ENCODE measurements at places on chromosomes 12 and 14. TPM values are rescaled to one million over a fixed set of nuclear protein-coding genes. Genes with fewer than 3 reads are reported as not detected.

- H3K4me3 ChIP-seq: no peak overlapping the region
- no peaks in the 10 kb centered on the region for H3K4me1 ChIP-seq
- peak; percentile 21 for DNase-seq
- no peak overlapping the region for H3K27ac ChIP-seq
- no peaks in the 10 kb centered on the region for H3K27me3 ChIP-seq
Observed at GRCh38 chr12:3158851-3159465, 81.8 kb downstream of the TSPAN9 start.

- no peaks in the 10 kb centered on the region for H3K27me3 ChIP-seq
- peak overlapping the region; percentile 96 for H3K27ac ChIP-seq
- DNase-seq: no peak
- peak overlapping the region; percentile 98 for H3K4me3 ChIP-seq
Observed at GRCh38 chr12:55972042-55972441, 1.8 kb upstream of the RAB5B start.

DNA sequence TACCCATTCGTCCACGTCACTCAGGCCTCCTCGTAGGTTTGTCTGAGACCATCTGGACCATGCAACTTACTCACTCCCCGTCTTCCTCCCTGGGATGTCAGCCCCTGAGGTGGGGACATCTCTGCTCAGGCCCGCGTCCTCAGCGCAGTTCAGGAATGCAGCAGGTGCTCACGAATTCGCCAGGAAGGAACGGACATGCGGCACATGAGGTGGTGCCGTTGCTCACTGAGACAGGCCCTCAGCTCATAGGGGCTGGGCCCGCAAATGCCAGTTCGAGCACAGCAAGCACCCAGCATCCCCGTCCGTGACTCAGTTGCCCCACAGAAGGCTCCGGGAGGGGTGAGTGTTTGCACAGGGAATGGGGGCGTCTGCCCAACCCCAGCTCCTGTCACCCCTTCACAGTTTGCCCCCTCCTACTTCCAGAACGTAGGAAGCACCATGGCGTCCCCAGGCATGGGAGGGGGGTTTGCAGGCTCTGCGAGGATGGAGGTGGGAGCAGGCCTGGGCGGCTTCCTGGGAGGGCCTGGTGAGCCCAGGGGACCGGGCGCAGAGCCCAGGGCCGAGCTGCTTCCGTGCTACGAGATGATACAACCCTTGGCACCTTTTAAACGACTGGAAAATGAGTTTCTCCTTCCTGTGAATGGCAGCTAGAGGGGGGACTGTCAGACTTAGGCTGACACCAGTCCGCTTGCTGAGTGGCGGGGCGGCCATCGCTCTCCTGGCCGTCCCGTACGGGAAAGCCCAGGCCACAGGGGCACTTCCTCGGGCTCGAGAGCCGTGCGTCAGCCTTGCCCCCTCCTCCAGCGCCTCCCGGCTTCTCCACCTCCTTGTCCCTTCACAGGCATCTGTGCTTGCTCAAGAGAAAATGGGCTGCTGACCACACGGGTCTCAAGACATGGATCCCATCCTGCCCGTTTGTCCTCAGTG, 6.9 kb downstream of the GALNT9 start:
- DNase-seq: peak; percentile 22
- H3K27me3 ChIP-seq: peaks cover 91% of the 10 kb centered on the region
- peaks cover 3% of the 10 kb centered on the region for H3K4me1 ChIP-seq

DNA sequence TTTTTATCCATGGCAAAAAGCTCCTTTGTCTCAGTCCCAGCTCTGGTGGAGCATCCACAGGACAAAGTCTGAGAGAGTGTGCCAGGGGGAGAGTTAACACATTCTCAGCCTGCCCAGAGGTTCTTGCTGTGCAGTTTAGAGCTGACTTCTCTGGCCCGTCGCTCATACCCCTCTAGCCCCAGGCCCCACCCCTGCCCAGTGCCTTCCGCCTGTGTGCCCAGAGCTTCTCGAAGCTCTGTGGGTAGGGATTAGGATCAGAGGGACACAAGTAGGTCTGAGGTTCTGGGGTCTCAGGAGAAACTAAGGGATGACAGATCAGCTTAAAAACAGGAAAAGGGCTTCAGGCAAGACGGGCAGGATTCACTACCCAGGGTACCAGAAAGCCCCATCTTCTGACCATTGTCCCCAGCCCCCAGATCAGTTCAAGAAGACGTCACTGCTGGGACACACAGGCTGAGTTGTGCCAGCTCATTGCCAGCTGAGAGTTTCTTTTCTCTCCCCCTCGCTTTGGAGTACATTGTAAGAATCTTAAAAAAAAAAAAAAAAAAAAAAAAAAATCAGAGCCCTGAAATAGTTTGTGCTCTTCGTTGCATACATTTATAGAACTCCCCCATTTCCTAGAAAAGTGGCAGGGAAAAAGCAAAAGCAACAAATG, 127.0 kb downstream of the GCH1 start:
- H3K27me3 ChIP-seq: no peaks in the 10 kb centered on the region
- no peaks in the 10 kb centered on the region for H3K4me1 ChIP-seq
- DNase-seq: no peak
- peaks cover 22% of the 10 kb centered on the region for H3K36me3 ChIP-seq

DNA sequence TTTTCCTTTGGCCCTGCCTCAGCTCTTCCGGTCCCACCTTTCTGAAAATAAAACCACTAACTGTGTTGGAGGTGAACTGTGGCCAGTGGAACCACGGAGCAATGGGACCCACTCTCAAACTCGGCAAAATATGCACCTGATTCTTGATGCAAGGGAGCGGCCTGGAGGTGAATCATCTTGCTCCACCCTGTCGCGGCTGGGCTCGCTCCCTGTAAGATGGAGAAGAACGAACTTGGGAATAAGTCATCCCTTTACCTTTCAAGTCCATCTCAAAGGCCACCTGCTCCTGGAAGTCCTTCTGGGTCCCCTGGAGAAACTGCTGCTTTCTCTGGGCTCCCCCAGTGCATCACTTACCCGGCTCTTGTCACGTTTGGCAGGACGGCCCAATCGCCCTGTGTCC, 309.9 kb downstream of the BCL11B start:
- no peaks in the 10 kb centered on the region for H3K4me1 ChIP-seq
- H3K4me3 ChIP-seq: no peak overlapping the region
- DNase-seq: no peak
- no peak overlapping the region for H3K27ac ChIP-seq
- no peaks in the 10 kb centered on the region for H3K36me3 ChIP-seq

- no peaks in the 10 kb centered on the region for H3K4me1 ChIP-seq
- no peak overlapping the region for H3K27ac ChIP-seq
- H3K27me3 ChIP-seq: no peaks in the 10 kb centered on the region
Observed at GRCh38 chr12:15829255-15829654, 40.1 kb upstream of the EPS8 start.

DNA sequence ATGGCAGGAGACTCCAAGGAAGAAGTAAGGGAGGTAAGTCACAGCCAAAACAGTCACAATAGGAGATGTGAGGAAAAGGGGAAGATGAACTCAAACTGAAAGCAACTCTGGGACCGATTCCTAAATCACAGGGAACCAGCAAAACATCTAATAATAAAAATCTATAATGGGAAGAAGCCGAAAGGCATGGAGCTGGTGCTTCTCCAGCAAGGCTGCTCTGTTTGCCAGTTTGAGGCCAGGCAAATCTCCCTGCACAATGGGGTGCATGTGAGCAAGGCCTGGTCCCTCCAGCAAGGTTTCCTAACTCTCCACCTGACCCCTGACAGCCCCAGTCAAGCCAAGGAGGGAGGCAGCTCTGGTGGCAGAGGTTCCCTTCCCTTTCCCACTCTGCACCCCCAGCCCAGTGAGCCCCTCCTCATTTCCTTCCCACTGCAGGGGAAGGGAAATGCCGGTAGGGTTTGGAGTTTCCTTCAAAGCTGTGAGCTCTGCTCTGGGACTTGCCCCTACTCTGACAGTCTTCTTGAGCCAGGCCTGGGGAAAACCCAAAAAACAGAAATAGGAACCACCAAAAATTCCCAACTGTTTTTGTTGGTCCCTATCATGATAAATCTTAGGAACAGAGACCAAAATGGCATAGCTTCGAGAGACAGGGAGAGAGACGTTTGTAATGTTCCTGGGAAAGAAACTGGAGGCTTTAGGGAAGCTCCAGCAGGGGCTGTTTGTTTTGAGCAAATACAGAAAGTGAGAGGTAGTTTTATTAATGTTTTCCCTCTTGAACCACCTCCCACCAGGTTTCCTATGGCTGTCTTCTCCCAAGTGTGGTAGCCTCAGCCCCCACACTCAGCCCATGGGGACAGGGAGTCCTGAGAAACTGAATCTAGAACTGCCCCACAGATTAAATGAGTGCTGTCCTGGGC, 34.6 kb downstream of the FMNL3 start:
- H3K4me1 ChIP-seq: peaks cover 76% of the 10 kb centered on the region
- H3K27ac ChIP-seq: peak overlapping the region; percentile 80
- H3K27me3 ChIP-seq: no peaks in the 10 kb centered on the region
- H3K36me3 ChIP-seq: no peaks in the 10 kb centered on the region
- DNase-seq: no peak
- no peak overlapping the region for H3K4me3 ChIP-seq

DNA sequence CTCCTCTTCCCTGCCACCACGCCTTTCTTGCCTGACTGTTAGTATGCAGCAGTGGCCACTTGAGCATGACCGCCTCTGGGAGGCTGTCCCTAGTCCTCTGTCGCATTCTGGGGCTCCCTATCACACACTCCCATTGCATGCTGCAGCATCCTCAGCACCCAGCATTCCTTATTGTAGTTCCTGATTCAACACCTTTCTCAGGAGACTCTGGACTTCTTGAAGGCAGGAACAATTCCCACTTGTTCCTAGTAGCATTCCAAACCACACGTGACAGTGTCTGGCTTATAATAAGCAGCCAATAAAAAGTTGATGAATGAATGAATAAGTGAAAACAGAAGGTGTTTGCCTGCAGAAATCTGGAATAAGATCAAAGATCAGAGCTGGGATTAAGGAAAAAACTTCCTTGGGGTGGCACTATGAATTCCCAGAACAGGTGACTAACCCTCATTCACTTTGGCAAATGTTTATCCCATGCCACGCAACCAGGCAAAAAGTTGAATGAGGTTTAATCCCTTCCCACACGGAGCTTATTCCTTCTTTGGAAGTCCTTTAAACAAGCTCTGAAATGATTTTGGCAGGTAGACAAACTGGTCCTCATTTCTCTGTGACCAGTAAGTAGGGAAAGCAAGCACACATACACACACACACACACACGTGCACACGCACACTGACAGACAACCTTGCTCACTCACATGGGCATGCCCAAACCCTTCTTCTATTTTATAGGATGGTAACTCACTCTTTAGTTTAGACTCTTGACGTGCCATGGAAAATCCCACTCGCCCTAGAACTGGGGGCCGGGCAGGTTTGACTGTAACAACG, 26.5 kb downstream of the NTF3 start:
- no peaks in the 10 kb centered on the region for H3K36me3 ChIP-seq
- H3K27ac ChIP-seq: no peak overlapping the region
- no peak overlapping the region for H3K4me3 ChIP-seq
- no peak for DNase-seq

GRCh38 chr12:122102331-122102730, 23.8 kb downstream of the MLXIP start:
- no peak for DNase-seq
- no peak overlapping the region for H3K4me3 ChIP-seq
- no peaks in the 10 kb centered on the region for H3K36me3 ChIP-seq
- H3K27me3 ChIP-seq: no peaks in the 10 kb centered on the region

- H3K27me3 ChIP-seq: no peaks in the 10 kb centered on the region
- H3K4me1 ChIP-seq: peaks cover 25% of the 10 kb centered on the region
- DNase-seq: no peak
- no peak overlapping the region for H3K27ac ChIP-seq
Observed at GRCh38 chr12:88549929-88550328, 30.3 kb downstream of the KITLG start.

GRCh38 chr12:131452444-131452860, 258.4 kb upstream of the SFSWAP start:
- DNase-seq: no peak
- H3K27me3 ChIP-seq: no peaks in the 10 kb centered on the region
- no peaks in the 10 kb centered on the region for H3K4me1 ChIP-seq
- no peak overlapping the region for H3K4me3 ChIP-seq

GRCh38 chr12:103751600-103751999, 89.4 kb downstream of the NT5DC3 start:
- no peaks in the 10 kb centered on the region for H3K36me3 ChIP-seq
- H3K4me3 ChIP-seq: no peak overlapping the region
- DNase-seq: no peak
- no peaks in the 10 kb centered on the region for H3K27me3 ChIP-seq
- no peak overlapping the region for H3K27ac ChIP-seq

DNA sequence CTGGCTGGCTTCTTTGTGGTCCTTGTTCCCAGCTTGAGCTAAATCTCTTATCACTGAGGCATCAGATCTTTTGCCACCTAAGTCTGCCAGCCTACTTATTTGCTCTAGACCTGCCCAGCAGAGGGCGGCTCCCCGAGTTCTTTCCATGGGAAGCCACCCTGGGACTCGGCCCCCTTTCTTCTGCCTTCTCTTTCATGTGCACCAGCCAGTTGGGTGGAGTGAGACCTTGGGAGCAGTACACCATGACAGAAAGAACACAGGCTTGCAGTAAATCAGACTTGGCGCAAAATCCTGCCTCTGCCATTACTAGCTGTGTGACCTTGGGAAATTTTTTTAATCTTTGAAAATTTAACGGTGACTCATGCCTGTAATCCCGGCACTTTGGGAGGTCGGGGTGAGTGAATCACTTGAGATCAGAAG, 7.4 kb downstream of the SMAGP start:
- no peaks in the 10 kb centered on the region for H3K36me3 ChIP-seq
- peak; percentile 49 for DNase-seq
- H3K27ac ChIP-seq: no peak overlapping the region
- H3K27me3 ChIP-seq: no peaks in the 10 kb centered on the region

- no peak overlapping the region for H3K4me3 ChIP-seq
- H3K27me3 ChIP-seq: no peaks in the 10 kb centered on the region
- H3K36me3 ChIP-seq: peaks cover 7% of the 10 kb centered on the region
- no peak for DNase-seq
- H3K27ac ChIP-seq: no peak overlapping the region
- peaks cover 6% of the 10 kb centered on the region for H3K4me1 ChIP-seq
Observed at GRCh38 chr14:103904493-103905107, 23.7 kb upstream of the TDRD9 start.

GRCh38 chr14:75371297-75371696, 56.5 kb upstream of the JDP2 start:
- H3K36me3 ChIP-seq: no peaks in the 10 kb centered on the region
- H3K4me1 ChIP-seq: no peaks in the 10 kb centered on the region
- no peak for DNase-seq
- H3K27me3 ChIP-seq: no peaks in the 10 kb centered on the region
- H3K4me3 ChIP-seq: no peak overlapping the region

- peaks cover 47% of the 10 kb centered on the region for H3K27me3 ChIP-seq
- H3K27ac ChIP-seq: peak overlapping the region; percentile 82
- no peaks in the 10 kb centered on the region for H3K36me3 ChIP-seq
- no peak overlapping the region for H3K4me3 ChIP-seq
- H3K4me1 ChIP-seq: peaks cover 17% of the 10 kb centered on the region
Observed at GRCh38 chr12:52009081-52009751, 2.5 kb downstream of the TAMALIN start.

GRCh38 chr12:117408161-117408791, 46.9 kb upstream of the NOS1 start:
- no peaks in the 10 kb centered on the region for H3K27me3 ChIP-seq
- peak; percentile 77 for DNase-seq
- H3K27ac ChIP-seq: no peak overlapping the region

Gene SLC10A1
- polyA plus RNA-seq: 0.28 TPM

Gene B4GALNT3
- 7.7 TPM for polyA plus RNA-seq

Gene TMEM229B
- polyA plus RNA-seq: 0.83 TPM

Gene SERPINA12
- not detected for polyA plus RNA-seq

Gene MGST1
- polyA plus RNA-seq: 68.9 TPM

Gene SMIM41
- 5.0 TPM for polyA plus RNA-seq

Gene RFX4
- not detected for polyA plus RNA-seq

All from left lung (tissue), 14 donors.